Renal cortex interstitium (tissue), 15 donors: ENCODE measurements at places on chromosomes 3 and 15. TPM values are rescaled to one million over a fixed set of nuclear protein-coding genes. Genes with fewer than 3 reads are reported as not detected.

GRCh38 chr15:83207009-83207659 lies 489 bp downstream of the HDGFL3 start:
- peak; percentile 45 for DNase-seq

DNA sequence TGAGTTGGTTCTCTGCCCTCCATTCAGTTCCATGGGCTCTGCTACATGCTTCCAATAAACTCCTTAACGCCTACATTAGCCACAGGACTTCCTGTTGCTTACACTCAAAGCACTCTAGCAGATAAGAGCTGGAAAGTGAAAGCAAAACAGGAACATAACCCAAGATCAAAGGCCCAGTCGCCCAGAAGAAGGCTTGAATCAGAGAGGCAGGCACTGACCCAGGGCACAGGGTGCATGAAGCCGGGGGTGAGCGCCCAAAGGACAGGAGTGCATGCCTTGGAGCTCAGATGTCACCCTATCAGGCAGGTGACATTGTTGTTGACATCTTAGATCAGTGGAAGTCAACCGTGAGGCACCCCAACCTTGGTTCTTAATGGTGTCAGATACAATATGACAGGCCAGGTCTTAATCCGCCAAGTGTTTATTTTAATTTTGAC lies 235.1 kb downstream of the UACA start:
- no peak for DNase-seq

GRCh38 chr3:39190281-39191025 lies 1.9 kb downstream of the XIRP1 start:
- no peak for DNase-seq

GRCh38 chr3:186815435-186815834 lies 9.2 kb upstream of the RFC4 start:
- DNase-seq: no peak

DNA sequence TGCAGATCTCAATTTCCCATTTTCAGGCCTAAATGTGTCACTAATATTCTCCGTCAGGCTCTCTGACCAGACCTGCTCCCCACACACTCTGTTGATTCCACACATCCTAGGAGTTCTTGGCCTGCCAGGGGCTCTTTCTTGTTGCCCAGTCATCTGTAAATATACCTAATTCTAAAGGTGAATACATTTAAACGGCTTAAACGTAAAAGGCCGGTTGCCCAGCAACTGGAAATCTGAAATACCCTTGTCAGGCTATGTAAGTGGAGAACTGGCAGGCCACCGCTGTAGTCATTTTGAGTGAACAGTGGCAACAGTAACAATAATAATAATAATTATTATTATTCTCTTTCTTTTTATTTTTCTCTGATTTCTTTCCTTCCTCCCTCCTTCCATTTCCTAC lies 302.7 kb downstream of the AGBL1 start:
- peak; percentile 13 for DNase-seq

Gene CLDN11
- 225 TPM for polyA plus RNA-seq

Gene GOLGA8Q
- 3.2 TPM for polyA plus RNA-seq
